Activated CD4-positive, alpha-beta T cell treated with anti-CD3 and anti-CD28 coated beads, Interleukin-2, amount 10 ng/mL, durations not matched to agents 24 days and 14 days (primary cell): ENCODE measurements at places on chromosomes 12 and 14. TPM values are rescaled to one million over a fixed set of nuclear protein-coding genes. Genes with fewer than 3 reads are reported as not detected.
A peak's percentile ranks its signal among the peaks of the same experiment; 100 is the strongest.

DNA sequence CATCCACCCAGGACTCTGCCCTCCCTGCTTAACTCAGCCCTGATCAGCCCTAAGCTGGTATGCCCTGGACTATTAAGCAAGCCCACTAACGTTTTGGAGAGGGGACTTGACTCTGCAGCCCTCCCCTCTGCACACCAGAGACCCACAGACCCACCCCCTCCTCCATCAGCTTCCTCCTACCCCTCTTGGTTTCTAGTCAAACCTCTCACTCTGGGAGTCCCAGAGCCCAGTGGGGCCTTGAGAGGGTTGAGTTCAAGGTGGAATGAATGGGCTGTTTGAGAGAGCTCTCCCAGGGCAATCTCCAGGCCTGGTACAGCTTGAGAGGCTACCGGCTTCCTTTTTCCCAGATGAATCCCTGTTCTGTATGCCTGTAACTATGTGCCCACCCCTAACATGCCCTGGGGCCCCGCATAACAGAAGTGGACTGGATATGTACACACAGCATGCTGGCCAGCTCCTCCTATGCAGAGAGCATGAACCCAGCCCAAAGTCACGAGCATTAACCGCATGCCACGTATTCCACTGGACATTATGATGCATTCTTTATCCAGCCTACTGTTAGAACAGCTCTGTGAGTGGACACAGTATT is 43.6 kb downstream of the IRF2BPL start:
- peaks cover 10% of the 10 kb centered on the region for H3K4me1 ChIP-seq
- peaks cover 2% of the 10 kb centered on the region for H3K36me3 ChIP-seq
- no peak overlapping the region for H3K27ac ChIP-seq
- DNase-seq = no peak
- no peak overlapping the region for H3K4me3 ChIP-seq

GRCh38 chr12:129885287-129885686 is 18.5 kb downstream of the TMEM132D start:
- no peaks in the 10 kb centered on the region for H3K27me3 ChIP-seq
- H3K27ac ChIP-seq = no peak overlapping the region
- H3K4me1 ChIP-seq = no peaks in the 10 kb centered on the region
- no peaks in the 10 kb centered on the region for H3K36me3 ChIP-seq
- no peak overlapping the region for H3K4me3 ChIP-seq

DNA sequence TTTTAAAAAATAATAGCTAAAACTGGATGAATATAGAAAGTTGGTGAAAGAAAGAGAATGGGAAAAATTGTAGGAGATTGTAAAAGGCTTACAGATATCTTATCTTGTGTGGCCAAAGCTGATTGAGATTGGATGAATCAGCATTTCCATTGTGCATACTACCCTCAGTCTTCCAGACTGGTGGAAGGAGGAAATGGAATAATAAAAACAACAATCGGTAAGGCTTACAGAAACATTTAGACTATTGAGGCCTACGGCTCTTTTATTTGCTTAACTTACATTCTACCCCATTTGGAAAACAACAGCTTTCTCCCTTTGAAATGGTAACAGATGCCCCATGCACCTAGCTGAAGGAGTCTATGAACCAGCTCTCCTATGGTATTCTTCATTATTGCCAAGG is 129.8 kb downstream of the PTPRB start:
- H3K4me1 ChIP-seq = no peaks in the 10 kb centered on the region
- no peaks in the 10 kb centered on the region for H3K36me3 ChIP-seq
- H3K4me3 ChIP-seq = no peak overlapping the region
- H3K27ac ChIP-seq = no peak overlapping the region

DNA sequence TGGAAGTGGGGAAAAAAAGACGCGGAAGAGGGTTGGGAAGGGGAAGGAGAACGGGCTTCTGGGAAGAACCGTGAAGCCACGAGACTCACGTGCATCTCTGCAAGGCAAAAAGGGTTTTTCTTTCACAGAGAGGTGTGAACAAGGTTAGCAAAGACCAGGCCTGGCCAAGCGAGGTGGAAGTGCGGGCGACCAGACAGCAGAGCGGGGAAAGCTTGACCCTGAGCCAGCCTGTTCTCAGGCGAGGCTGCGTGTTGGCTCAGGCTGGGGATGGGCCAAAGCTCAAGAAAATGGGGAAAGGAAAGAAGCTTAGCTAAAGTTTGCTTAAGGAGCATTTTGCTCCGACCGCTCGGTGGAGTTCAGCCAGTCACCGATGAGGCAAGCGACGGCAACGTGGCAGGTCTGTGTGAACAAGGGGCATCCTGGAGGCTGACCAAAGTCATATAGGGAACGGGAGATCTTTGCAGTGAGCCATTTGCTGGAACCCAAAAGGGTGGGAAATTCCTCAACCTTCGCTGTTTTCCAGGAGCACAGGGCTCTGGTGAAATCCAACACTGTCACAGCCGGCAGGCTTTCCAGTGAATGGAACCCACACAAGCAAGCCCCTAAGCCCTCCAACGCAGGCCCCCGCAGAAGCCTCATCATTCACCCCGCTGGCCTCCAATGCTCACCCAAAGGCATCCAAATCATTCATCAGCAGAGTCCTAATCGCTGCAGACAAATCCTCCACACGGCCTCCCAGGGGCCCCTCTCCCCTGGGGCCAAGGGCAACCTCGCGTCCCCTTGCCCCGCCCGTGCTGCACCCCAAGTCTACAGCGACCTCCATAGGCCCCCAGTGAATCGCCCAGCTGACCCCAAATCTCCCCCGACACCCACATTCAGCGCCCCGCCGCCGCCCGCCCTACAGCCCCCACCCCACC is 754 bp downstream of the ZNF605 start:
- H3K4me3 ChIP-seq = peak overlapping the region; percentile 98
- H3K4me1 ChIP-seq = peaks cover 19% of the 10 kb centered on the region
- H3K27me3 ChIP-seq = no peaks in the 10 kb centered on the region
- DNase-seq = peak; percentile 58
- peaks cover 32% of the 10 kb centered on the region for H3K36me3 ChIP-seq
- H3K27ac ChIP-seq = peak overlapping the region; percentile 89

DNA sequence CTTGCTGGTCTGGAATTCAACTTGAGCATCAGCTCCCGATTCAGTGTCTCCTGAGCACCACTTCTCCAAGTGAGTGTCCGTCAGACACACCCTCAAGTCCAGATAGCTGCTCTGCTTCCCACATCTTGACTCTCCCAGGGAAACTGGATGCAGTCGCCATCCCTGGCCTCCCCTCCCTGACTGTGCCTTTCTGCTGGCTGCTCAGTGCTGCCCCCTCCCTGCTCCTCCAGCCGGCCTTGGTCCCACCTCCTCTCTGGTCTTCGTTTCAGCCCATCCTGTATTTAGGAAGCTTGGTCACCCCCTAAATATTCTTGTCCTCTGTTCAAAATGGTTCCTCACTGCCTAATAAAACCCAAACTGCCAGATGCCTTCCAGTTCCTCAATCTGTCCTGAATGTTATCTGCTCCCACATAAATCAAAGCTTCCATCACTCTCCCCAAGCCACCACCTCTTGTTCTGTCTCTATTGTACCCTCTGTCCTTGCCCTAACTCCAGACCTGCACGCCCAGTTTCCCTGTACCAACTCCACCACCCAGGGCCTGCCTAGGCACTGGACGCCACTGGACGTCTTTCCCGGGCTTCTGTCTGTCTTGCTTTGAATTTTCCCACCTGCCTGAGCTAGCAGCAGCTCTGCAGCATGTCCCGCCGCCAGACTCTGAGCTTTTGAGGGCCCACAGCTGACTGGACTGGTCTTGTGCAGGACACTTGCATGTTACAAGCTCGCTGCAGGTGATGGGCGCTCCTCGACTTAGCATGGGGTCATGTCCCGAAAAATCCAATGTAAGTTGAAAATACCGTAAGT is 33.8 kb downstream of the CCDC92 start:
- no peaks in the 10 kb centered on the region for H3K27me3 ChIP-seq
- H3K4me1 ChIP-seq = peaks cover 20% of the 10 kb centered on the region
- peak overlapping the region; percentile 86 for H3K27ac ChIP-seq
- peak; percentile 62 for DNase-seq

YARS2 gene
- total RNA-seq = 30.5 and 33.0 TPM in 2 replicates
